ENCODE measurements at places on chromosomes 2 and 18. TPM values are rescaled to one million over a fixed set of nuclear protein-coding genes. Genes with fewer than 3 reads are reported as not detected.
A peak's percentile ranks its signal among the peaks of the same experiment; 100 is the strongest.

GRCh38 chr2:232781765-232782164, 5.4 kb upstream of the KCNJ13 start:
- H3K4me1 ChIP-seq = peaks cover 8% of the 10 kb centered on the region
- H3K4me3 ChIP-seq = no peak overlapping the region
- peak; percentile 57 for DNase-seq
- no peaks in the 10 kb centered on the region for H3K27me3 ChIP-seq
- no peak overlapping the region for H3K27ac ChIP-seq

- peak overlapping the region; percentile 99 for H3K27ac ChIP-seq
- H3K27me3 ChIP-seq = no peaks in the 10 kb centered on the region
- DNase-seq = peak; percentile 52
- H3K36me3 ChIP-seq = peaks cover 22% of the 10 kb centered on the region
- peaks cover 52% of the 10 kb centered on the region for H3K4me1 ChIP-seq
Observed at GRCh38 chr18:3451989-3452749, 2.2 kb downstream of the TGIF1 start.

GRCh38 chr2:7026742-7027141, 109.5 kb downstream of the RNF144A start:
- no peaks in the 10 kb centered on the region for H3K27me3 ChIP-seq
- peaks cover 5% of the 10 kb centered on the region for H3K4me1 ChIP-seq
- no peak for DNase-seq

DNA sequence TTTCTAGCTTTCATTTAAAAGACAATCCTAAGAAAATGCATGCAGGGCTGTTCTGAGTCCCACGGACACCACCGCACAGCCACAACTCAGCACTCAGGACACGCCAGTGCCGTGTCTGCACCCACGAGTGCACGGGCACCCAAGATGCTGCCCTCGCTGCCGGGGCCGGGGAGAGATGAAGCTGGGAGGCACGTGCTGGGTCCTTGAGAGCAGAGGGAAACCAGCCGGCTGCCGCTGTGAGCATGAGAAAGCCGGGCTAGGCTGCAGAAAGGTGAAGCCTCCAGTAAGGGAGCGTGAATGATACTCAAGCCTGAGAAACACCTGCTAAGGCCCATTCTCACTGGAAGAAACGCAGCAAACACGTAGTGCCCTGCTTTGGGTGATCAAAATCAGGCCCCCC, 4.8 kb downstream of the COPS9 start:
- H3K4me3 ChIP-seq = no peak overlapping the region
- H3K36me3 ChIP-seq = peaks cover 41% of the 10 kb centered on the region
- H3K27ac ChIP-seq = no peak overlapping the region
- peaks cover 17% of the 10 kb centered on the region for H3K4me1 ChIP-seq
- DNase-seq = no peak

DNA sequence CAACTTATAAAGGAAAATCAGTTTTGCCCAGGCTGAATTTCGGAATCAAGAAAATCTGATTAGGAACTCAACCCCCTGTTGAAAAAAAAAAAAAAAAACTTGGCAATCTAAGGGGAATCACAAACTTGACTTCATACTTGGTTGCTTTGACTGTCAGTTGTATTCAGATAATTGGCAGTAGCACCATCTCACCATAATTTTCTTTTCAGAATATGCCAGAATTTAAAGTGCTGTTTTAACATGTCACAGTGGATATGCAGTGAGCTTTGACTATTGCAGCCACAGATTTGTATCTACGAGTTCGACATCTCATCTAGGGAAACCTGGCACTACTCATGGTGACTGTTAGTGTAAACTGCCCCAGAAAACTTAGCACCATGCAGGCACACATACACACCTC, 761.4 kb upstream of the KLHL29 start:
- H3K27ac ChIP-seq = no peak overlapping the region
- no peaks in the 10 kb centered on the region for H3K36me3 ChIP-seq
- no peaks in the 10 kb centered on the region for H3K4me1 ChIP-seq

GRCh38 chr2:36459725-36460137, 104.2 kb downstream of the CRIM1 start:
- no peaks in the 10 kb centered on the region for H3K27me3 ChIP-seq
- H3K36me3 ChIP-seq = peaks cover 3% of the 10 kb centered on the region
- H3K27ac ChIP-seq = no peak overlapping the region

GRCh38 chr2:218039171-218039570, 29.9 kb upstream of the RUFY4 start:
- peaks cover 2% of the 10 kb centered on the region for H3K36me3 ChIP-seq
- H3K4me3 ChIP-seq = no peak overlapping the region
- no peak for DNase-seq
- peaks cover 2% of the 10 kb centered on the region for H3K27me3 ChIP-seq
- H3K27ac ChIP-seq = no peak overlapping the region

DNA sequence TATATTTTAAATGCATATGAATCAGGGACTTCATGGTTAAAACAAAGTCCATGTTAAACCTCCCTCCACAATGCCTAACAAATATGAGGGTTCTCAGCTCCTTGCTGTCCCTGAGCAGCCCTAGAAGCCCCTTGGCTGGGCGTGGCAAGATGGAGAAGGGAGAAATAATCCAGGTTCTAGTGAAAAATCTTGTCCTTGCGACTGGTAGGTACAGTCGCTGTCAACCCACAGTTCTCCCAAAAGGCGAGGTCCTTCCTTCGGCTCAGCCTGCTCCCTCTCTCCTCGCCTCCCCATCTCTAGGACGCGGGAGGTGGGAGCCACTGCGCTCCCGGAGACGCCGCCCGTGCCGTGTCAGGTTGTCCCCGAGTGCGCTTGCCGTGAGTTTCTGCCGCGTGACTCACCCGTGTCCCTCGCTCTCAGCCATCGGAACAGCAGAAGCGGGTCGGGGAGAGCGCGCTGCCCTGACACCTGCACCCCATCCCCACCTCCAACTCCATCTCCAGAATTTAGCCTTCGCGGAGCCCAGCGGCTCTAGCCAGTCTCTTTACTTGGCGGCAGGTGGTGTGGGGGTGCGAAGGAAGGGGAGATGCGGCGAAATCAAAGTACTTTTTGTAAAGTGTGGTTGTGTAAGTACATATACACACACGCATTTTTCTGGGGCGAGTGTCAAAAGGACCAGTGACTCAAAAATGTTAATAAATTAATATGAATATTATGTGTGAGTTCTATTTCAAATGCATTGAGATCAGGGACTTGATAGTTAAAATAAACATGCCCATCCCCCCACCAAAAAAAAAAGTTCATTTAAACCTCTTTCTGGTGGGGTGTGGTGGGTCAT, 65.1 kb upstream of the TMEM17 start:
- H3K36me3 ChIP-seq = no peaks in the 10 kb centered on the region
- no peak overlapping the region for H3K27ac ChIP-seq
- peak; percentile 10 for DNase-seq
- H3K27me3 ChIP-seq = peaks cover 36% of the 10 kb centered on the region
- H3K4me3 ChIP-seq = no peak overlapping the region

GRCh38 chr18:57754577-57755338, 48.4 kb downstream of the ATP8B1 start:
- DNase-seq = no peak
- H3K27me3 ChIP-seq = no peaks in the 10 kb centered on the region
- H3K27ac ChIP-seq = no peak overlapping the region
- no peak overlapping the region for H3K4me3 ChIP-seq
- peaks cover 3% of the 10 kb centered on the region for H3K4me1 ChIP-seq

GRCh38 chr2:169173876-169174275, 104.5 kb downstream of the DHRS9 start:
- no peaks in the 10 kb centered on the region for H3K4me1 ChIP-seq
- DNase-seq = no peak
- H3K27ac ChIP-seq = no peak overlapping the region
- H3K36me3 ChIP-seq = no peaks in the 10 kb centered on the region

DNA sequence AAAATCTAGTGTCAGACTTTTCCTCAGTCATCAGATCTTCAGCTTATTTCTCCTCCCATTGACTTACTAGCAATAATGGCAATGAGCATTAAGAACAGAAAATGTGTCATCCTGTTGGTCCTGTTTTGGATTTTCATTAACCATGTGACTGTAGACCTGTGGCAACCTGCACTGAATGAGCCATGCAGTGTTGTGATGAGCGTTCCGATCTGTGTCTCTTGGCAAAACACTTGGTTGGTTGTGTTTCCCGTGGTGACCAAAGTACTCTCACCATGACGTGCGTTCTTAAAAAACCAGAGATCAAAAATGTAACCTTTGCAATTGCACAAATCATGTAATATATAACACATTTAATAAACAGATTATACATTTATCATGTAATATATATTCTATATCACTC, 138.6 kb downstream of the MAP3K20 start:
- H3K27me3 ChIP-seq = peaks cover 5% of the 10 kb centered on the region
- H3K36me3 ChIP-seq = no peaks in the 10 kb centered on the region
- peaks cover 3% of the 10 kb centered on the region for H3K4me1 ChIP-seq
- no peak overlapping the region for H3K4me3 ChIP-seq
- DNase-seq = no peak
- H3K27ac ChIP-seq = no peak overlapping the region

DNA sequence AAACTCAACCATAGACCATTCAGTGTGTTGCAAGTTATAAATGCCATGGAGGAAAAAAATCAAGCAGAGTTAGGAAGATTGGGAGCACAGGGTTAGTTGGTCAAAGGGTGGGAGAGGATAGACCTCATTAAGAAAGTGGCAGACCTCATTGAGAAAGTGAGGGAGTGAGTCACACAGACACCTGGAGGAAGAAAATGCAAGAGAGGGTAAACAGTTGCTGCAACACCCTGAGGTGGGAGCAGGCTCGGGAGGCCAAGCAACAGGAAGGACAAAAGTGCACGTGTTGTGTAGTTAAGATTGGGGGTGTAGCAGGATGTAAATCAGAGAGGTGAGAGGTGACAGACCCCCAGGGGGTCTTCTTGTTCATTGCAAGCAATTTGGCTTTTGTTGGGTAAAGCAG, 6.4 kb downstream of the IL1RL1 start:
- no peak for DNase-seq
- H3K4me1 ChIP-seq = no peaks in the 10 kb centered on the region
- H3K27me3 ChIP-seq = no peaks in the 10 kb centered on the region
- H3K4me3 ChIP-seq = no peak overlapping the region
- H3K27ac ChIP-seq = no peak overlapping the region

- no peak for DNase-seq
- H3K27ac ChIP-seq = no peak overlapping the region
- peaks cover 85% of the 10 kb centered on the region for H3K4me1 ChIP-seq
- H3K27me3 ChIP-seq = no peaks in the 10 kb centered on the region
Observed at GRCh38 chr2:207159002-207159401, 6.7 kb downstream of the KLF7 start.

DNA sequence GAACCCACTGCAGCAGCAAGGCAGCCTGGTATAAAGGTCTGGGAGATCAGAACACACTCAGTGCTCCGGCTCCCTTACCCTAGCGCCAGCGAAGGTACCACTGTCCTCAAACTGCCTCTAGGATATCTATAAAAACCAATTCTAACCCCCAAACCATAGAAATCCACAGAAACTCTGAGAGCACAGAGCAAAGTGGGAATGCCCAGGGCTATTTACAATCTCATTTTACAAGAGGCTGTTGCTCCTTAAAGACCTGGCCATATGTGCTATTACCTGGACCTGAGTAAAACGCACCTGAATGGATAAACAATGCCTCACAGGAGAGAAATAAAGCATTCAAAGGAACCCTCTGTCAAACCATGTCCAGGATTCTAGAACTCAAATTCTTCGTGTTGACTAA, 4.3 kb downstream of the STK39 start:
- H3K36me3 ChIP-seq = peaks cover 5% of the 10 kb centered on the region
- H3K4me1 ChIP-seq = peaks cover 34% of the 10 kb centered on the region
- DNase-seq = no peak
- no peaks in the 10 kb centered on the region for H3K27me3 ChIP-seq
- H3K4me3 ChIP-seq = no peak overlapping the region

DNA sequence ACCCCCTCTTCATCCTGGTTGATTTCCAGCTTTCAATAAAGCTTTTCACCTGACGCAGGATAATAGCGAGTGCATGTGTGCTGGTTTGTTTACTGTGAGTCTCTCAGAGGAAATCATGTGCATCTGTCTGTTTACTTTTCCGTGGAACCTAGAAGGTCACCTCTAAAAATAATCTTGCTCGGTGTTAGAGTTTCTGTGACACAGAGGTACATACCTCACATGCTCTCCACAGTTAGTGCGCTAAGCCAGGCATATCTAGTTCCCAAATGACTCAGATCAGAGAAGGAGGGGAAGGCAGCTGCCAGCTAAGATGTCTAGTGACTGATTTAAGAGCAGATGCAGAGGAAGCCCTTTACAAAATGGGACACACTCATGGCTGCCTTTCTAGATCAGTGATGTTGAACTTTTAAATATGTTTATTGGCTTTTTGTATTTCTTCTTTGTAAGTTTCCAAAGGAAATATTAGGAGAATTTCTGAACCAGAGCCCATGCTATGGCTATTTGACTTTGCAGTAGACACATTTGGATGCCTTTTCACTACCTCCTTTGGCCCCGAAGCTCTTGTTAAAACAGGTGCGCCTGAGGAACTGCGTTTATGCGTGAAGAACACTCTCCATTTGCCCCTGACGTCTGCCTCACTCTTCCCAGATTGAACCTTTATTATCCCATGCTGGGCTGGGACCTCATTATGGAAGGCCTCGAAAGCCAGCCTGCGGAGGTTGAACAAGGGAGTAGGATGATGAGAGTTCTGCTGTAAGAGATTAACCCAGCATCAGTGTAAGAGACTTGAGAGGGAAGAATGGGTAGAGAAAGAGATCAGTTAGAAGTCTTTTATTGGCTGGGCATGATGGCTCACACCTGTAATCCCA, 145.6 kb downstream of the FAM161A start:
- no peaks in the 10 kb centered on the region for H3K36me3 ChIP-seq
- H3K4me1 ChIP-seq = no peaks in the 10 kb centered on the region
- H3K27me3 ChIP-seq = no peaks in the 10 kb centered on the region

- H3K4me1 ChIP-seq = no peaks in the 10 kb centered on the region
- no peak overlapping the region for H3K27ac ChIP-seq
- no peak for DNase-seq
- no peaks in the 10 kb centered on the region for H3K36me3 ChIP-seq
Observed at GRCh38 chr2:226256709-226257376, 542.8 kb downstream of the IRS1 start.

- DNase-seq = no peak
- H3K36me3 ChIP-seq = no peaks in the 10 kb centered on the region
- H3K4me3 ChIP-seq = no peak overlapping the region
- peaks cover 14% of the 10 kb centered on the region for H3K27me3 ChIP-seq
- no peak overlapping the region for H3K27ac ChIP-seq
Observed at GRCh38 chr18:44856157-44856556, 175.5 kb downstream of the SETBP1 start.

GRCh38 chr2:128543036-128543435, 224.4 kb upstream of the HS6ST1 start:
- no peaks in the 10 kb centered on the region for H3K36me3 ChIP-seq
- peaks cover 3% of the 10 kb centered on the region for H3K27me3 ChIP-seq
- H3K4me3 ChIP-seq = no peak overlapping the region
- H3K4me1 ChIP-seq = no peaks in the 10 kb centered on the region

GRCh38 chr2:2840681-2841300, 509.7 kb upstream of the MYT1L start:
- no peak for DNase-seq
- no peak overlapping the region for H3K27ac ChIP-seq
- H3K36me3 ChIP-seq = no peaks in the 10 kb centered on the region
- H3K4me1 ChIP-seq = no peaks in the 10 kb centered on the region
- H3K4me3 ChIP-seq = no peak overlapping the region

- H3K27ac ChIP-seq = no peak overlapping the region
- H3K4me3 ChIP-seq = no peak overlapping the region
- peaks cover 32% of the 10 kb centered on the region for H3K4me1 ChIP-seq
- no peaks in the 10 kb centered on the region for H3K36me3 ChIP-seq
Observed at GRCh38 chr2:237894396-237894979, 35.1 kb downstream of the RAMP1 start.

Gene LRRTM1
- total RNA-seq = not detected

Gene FTCDNL1
- 3.8 TPM for total RNA-seq

Gene CRIM1
- total RNA-seq = 3.3 TPM

Gene RIF1
- 53.0 TPM for total RNA-seq

Gene ALLC
- not detected for total RNA-seq

Gene CNDP1
- total RNA-seq = not detected

Data from activated naive CD4-positive, alpha-beta T cell treated with anti-CD3 and anti-CD28 coated beads for 36 hours (primary cell).